ENCODE measurements at places on chromosomes 5 and 9. TPM values are rescaled to one million over a fixed set of nuclear protein-coding genes. Genes with fewer than 3 reads are reported as not detected.

SLC6A18 gene
- not detected for total RNA-seq

ADRB2 gene
- total RNA-seq: 0.25 TPM

NFIL3 gene
- total RNA-seq: 6.0 TPM

DNA sequence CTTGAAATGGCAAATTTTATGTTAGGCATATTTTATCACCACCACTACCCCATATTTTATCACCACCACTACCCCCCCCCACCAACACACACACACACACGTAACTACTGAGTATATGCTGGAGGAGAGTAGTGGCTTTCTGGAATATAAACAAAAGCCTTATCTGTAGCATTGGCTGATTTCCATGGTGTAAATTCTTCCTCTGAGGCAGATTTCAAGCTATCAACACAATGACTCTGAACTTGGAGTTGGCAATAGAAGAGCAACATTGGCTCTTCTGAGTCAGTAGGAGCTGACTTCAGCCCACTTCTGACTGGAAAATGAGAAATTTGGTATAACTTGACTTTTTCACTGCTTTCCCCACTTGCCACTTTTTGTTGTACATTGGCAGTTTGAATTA lies 143.0 kb downstream of the CAVIN4 start:
- DNase-seq: no peak
- no peak overlapping the region for H3K27ac ChIP-seq
- no peaks in the 10 kb centered on the region for H3K27me3 ChIP-seq
- H3K4me1 ChIP-seq: no peaks in the 10 kb centered on the region
- H3K36me3 ChIP-seq: no peaks in the 10 kb centered on the region

- H3K4me1 ChIP-seq: no peaks in the 10 kb centered on the region
- no peaks in the 10 kb centered on the region for H3K36me3 ChIP-seq
- no peak overlapping the region for H3K27ac ChIP-seq
- no peak for DNase-seq
- no peaks in the 10 kb centered on the region for H3K27me3 ChIP-seq
These were observed 78.9 kb downstream of the SEMA4D start for GRCh38 chr9:89418882-89419640.

DNA sequence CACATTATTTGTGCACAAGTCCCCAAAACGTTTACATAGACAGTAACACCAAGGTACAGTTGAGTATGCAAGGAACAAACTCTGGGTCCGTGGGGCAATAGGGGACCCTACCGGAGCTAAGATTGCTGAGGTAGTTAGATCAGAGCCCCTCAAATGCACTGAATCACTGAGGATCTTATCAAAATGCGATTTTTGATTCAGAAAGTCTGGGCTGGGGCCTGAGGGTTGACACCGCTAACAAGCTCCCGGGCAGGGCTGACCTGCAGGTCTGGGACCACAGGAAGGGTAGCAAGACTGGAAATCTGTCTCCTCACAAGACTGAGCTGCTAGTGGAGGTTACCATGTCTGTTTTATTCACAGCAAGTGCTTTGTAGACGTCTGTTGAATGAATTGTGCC lies 1.8 kb upstream of the IL3 start:
- no peak overlapping the region for H3K4me3 ChIP-seq
- H3K27ac ChIP-seq: no peak overlapping the region
- no peaks in the 10 kb centered on the region for H3K27me3 ChIP-seq
- DNase-seq: no peak

GRCh38 chr9:134419684-134420076 lies 93.4 kb downstream of the RXRA start:
- DNase-seq: no peak
- H3K4me1 ChIP-seq: no peaks in the 10 kb centered on the region
- no peak overlapping the region for H3K4me3 ChIP-seq
- no peaks in the 10 kb centered on the region for H3K36me3 ChIP-seq
- no peaks in the 10 kb centered on the region for H3K27me3 ChIP-seq
- no peak overlapping the region for H3K27ac ChIP-seq

DNA sequence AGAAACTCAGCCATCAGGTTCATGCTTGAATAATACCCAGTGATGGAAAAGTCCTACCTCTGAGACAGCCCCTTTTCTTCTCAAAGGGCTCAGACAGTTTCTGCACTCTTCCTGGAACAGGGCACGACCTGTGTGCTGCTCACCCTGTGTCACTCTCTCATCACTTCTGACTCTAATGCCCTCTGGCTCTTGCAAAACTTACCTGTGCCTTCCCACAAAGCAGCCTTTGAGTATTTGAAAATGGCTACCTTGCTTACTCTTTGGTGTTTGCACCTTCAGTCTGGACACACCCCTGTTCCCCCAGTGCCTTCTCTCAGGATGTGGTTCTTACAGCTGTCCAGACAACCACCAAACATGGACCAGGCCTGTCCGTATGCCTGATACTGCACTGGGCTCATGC lies 171.4 kb downstream of the GRIA1 start:
- no peak overlapping the region for H3K4me3 ChIP-seq
- DNase-seq: no peak
- H3K27me3 ChIP-seq: no peaks in the 10 kb centered on the region
- no peaks in the 10 kb centered on the region for H3K36me3 ChIP-seq
- H3K27ac ChIP-seq: no peak overlapping the region
- H3K4me1 ChIP-seq: no peaks in the 10 kb centered on the region

GRCh38 chr5:3364941-3365340 lies 230.7 kb upstream of the IRX1 start:
- no peaks in the 10 kb centered on the region for H3K36me3 ChIP-seq
- H3K27ac ChIP-seq: no peak overlapping the region
- no peaks in the 10 kb centered on the region for H3K4me1 ChIP-seq
- H3K4me3 ChIP-seq: no peak overlapping the region
- no peak for DNase-seq

GRCh38 chr5:168269937-168270330 lies 21.5 kb upstream of the WWC1 start:
- H3K4me1 ChIP-seq: no peaks in the 10 kb centered on the region
- H3K36me3 ChIP-seq: no peaks in the 10 kb centered on the region
- no peak for DNase-seq
- H3K4me3 ChIP-seq: no peak overlapping the region
- H3K27me3 ChIP-seq: no peaks in the 10 kb centered on the region

DNA sequence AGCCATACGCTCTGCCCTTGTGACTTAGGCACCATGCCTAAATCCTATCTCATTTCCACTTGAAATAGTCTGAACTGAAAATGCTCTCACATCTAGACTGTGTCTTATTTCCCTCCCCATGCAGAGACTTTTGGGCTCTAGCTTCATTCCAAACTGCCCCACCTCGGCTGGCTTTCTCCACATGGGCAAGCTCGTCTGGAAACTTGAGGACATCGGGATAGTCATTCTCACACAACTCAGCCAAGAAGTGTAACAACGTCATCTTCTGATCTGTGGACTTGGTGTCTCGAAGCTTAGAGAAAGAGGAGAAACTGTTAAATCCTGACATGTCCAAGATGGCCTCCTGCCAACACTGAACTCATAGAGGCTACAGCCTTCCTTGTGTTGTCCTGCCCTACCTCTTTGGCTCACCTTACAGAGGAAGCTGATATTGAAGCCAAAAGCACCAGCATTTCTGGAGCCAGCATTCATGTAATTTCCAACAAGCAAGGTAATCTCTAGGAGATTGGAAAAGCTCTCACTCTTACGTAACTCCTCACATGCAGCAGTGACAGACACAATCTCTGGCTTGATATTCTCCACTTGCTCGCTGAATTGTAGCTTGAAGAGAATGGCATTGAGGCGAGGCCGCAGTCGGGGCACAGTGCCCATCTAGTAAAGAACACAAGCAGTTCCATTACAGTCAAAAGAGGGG lies 39.6 kb downstream of the PCDHGC5 start:
- peak; percentile 76 for DNase-seq
- H3K4me3 ChIP-seq: no peak overlapping the region
- peaks cover 27% of the 10 kb centered on the region for H3K4me1 ChIP-seq
- H3K27me3 ChIP-seq: no peaks in the 10 kb centered on the region

DNA sequence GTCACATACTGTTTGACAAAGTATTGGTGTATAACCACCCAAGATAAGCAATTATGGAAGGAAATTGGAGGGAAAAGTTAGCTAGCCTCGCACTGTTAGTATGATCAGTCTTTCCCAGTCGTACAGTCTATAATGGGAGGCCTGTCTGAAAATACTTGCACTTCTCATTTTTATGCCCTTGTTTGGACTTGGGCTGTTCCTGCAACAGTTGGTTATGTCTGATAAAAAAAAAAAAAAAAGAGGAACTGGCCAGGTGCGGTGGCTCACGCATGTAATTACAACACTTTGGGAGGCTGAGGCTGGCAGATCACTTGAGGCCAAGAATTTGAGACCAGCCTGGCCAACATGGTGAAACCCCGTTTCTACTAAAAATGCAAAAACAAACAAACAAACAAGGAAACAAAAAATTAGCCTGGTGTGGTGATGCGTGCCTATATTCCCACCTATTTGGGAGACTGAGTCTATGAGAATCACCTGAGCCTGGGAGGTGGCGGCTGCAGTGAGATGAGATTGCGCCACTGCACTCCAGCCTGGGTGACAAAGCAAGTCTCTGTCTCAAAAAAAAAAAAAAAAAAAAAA lies 58.3 kb upstream of the ANKRD33B start:
- H3K27ac ChIP-seq: no peak overlapping the region
- no peaks in the 10 kb centered on the region for H3K27me3 ChIP-seq
- no peaks in the 10 kb centered on the region for H3K4me1 ChIP-seq

GRCh38 chr9:130660683-130661450 lies 3.5 kb upstream of the PRDM12 start:
- H3K36me3 ChIP-seq: no peaks in the 10 kb centered on the region
- DNase-seq: no peak
- peak overlapping the region; percentile 5 for H3K4me3 ChIP-seq
- H3K4me1 ChIP-seq: peaks cover 23% of the 10 kb centered on the region
- H3K27ac ChIP-seq: no peak overlapping the region
- peaks cover 77% of the 10 kb centered on the region for H3K27me3 ChIP-seq

GRCh38 chr5:92641031-92641962 lies 939.7 kb downstream of the NR2F1-AS1 start:
- H3K4me3 ChIP-seq: peak overlapping the region; percentile 4
- H3K27ac ChIP-seq: peak overlapping the region; percentile 31
- H3K4me1 ChIP-seq: peaks cover 4% of the 10 kb centered on the region

- no peaks in the 10 kb centered on the region for H3K4me1 ChIP-seq
- no peak overlapping the region for H3K27ac ChIP-seq
- no peaks in the 10 kb centered on the region for H3K27me3 ChIP-seq
- no peaks in the 10 kb centered on the region for H3K36me3 ChIP-seq
These were observed 110.9 kb downstream of the FAM170A start for GRCh38 chr5:119740225-119740624.

DNA sequence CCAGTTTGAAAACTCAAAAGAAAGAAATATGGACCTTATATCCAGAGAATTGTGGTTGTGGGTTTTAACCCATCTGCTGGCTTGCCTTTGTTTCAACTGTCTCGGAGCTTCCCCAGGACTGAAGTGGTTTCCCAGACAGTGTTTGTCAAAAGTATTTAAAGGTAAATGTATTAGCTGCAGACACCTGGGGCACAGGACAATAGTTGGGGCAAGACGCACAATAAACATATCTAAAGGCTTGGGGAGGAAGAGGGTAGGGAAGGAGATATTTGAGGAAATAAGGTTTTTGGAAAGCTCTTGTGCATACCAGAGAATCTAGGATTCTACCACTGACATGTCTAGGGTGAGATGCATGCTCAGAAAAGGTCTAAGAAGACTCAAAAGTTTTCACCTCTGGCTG lies 99.0 kb downstream of the ADAMTS2 start:
- H3K4me3 ChIP-seq: no peak overlapping the region
- no peak overlapping the region for H3K27ac ChIP-seq
- no peaks in the 10 kb centered on the region for H3K36me3 ChIP-seq
- H3K4me1 ChIP-seq: no peaks in the 10 kb centered on the region

DNA sequence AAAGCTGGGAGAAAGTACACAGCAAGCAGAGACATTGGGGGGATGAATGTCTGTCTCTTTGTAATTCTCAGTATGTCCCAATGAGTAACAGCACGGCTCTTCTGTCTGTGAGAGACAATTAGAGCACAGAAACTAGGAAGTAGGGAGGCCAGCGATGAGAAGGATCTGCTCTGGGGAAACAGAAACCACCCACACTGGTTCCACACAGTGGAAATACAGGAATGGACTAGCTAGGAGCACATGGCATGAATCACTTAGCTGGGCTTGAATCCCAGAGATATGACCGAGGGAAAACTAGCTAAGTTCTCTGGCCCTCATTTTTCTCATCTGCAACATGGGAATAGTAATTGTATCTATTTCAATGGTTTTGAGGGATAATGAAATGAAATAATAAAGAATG lies 895.9 kb downstream of the TLE4 start:
- no peaks in the 10 kb centered on the region for H3K36me3 ChIP-seq
- H3K4me1 ChIP-seq: no peaks in the 10 kb centered on the region
- no peak overlapping the region for H3K27ac ChIP-seq

DNA sequence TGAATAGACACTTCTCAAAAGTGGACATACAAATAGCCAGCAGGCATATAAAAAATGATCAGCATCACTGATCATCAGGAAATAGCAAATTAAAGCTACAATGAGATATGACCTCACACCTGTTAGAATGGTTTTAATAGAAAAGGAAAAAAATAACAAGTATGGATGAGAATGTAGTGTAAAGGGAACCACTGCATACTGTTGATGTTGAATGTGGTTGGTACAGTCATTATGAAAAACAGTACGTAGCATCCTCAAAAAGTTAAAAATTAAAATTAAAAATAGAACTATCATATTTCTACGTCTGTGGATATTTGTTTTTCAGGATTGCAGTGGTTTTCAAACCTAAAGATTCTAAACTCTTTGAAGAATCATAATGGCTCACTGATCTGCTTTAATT lies 215.1 kb upstream of the NREP start:
- H3K27me3 ChIP-seq: no peaks in the 10 kb centered on the region
- DNase-seq: no peak
- H3K36me3 ChIP-seq: no peaks in the 10 kb centered on the region
- H3K4me3 ChIP-seq: no peak overlapping the region
- no peak overlapping the region for H3K27ac ChIP-seq

DNA sequence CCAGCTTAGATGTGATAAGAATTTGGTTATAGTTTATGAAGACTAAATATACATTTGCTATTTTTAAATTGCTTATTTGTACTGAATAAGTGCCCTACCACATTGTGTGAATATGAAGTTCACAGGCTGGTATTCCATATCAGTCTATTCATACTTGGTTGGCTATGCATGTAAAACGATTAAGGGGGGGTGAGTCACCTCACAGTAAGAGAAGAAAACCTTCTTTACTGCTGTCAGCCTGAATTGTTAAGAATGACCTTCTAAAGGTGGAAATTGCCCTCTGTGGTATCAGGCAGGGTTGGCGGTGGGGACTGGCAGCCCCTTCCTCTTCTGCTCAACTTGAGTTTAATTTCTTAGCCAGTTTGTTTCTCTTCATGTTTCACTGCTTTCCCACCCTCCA lies 127.0 kb upstream of the RPS23 start:
- no peaks in the 10 kb centered on the region for H3K27me3 ChIP-seq
- H3K4me3 ChIP-seq: no peak overlapping the region
- H3K27ac ChIP-seq: no peak overlapping the region
- no peak for DNase-seq
- no peaks in the 10 kb centered on the region for H3K36me3 ChIP-seq

DNA sequence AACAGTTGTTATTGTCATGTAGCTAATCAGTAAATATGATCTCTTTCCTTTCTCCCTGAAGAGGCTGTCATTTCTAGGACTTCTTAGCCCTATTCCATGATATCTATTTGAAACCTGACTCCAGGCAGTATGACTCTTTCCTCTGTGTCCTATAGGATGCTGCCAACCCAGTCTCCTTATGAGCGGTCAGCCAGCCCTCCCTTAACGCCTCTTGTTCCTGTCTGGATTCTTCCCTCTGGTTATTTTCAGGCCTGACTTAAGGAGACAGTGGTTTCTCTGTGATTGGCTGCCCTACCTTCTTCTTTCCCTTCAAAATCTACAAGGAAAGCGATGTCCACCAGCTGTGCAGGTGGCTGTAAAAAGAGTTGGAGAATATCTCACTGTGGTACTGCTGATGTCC lies 19.4 kb upstream of the C5orf63 start:
- H3K4me1 ChIP-seq: no peaks in the 10 kb centered on the region
- DNase-seq: no peak
- no peaks in the 10 kb centered on the region for H3K36me3 ChIP-seq
- no peak overlapping the region for H3K4me3 ChIP-seq
- H3K27me3 ChIP-seq: no peaks in the 10 kb centered on the region
- no peak overlapping the region for H3K27ac ChIP-seq
